Stimulated activated CD8-positive, alpha-beta memory T cell treated with anti-CD3 and anti-CD28 coated beads, Interleukin-4, amount 100 ng/mL, for 48 hours (primary cell): ENCODE measurements at places on chromosomes 7 and 10.
A peak's percentile ranks its signal among the peaks of the same experiment; 100 is the strongest.

DNA sequence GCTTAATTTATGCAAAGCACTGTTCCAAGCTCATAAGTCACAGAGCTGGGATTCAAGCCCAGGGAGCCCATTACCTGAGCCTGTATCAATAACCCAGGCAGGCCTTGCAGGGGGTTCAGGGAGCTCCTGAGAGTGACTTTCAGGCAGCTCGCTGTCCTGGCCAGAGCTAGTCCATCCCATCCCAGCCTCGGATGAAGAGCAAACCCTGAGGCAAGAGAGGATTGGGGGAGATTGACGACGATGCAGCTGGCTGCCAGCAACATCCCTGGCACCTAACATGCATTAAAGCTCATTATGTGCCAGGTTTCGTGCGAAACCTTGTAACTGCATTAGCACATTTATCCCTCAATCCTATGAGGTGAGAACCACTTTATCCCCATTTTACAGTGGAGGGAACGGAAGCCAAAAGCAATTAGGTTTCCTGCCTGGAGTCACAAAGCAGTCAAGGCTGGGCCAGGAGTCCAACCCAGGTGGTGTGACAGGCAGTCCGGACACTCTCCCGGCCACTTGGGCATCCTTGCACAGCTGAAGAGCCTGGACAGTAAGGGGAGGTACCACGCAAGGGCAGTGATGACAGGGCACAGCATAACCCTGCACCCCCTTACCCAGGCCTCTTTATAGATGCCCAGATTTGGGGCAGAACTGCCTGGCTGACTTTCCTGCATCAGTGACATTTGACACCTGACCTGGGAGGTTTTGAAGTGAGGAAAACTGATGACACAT lies 129.8 kb upstream of the CHST15 start:
- no peak for DNase-seq

DNA sequence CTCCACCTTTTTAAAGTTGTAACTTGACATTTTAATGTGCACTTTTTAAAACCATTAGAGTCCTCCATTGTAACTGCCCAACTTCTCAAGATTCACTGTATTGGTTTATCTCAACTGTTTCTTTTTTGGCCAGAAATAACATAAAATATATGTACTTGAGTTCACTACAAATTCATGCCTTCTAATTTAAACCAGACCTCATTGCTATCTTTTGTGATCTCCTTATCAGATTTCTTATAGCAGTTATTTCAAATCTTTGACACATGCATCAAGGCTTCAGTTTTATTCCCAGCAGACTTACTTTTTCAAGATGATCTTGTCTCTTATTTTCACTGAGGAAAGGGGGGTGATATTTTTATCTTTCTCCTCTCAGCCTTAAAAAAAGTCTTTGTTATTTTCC lies 154.3 kb downstream of the PHF14 start:
- no peak for DNase-seq

DNA sequence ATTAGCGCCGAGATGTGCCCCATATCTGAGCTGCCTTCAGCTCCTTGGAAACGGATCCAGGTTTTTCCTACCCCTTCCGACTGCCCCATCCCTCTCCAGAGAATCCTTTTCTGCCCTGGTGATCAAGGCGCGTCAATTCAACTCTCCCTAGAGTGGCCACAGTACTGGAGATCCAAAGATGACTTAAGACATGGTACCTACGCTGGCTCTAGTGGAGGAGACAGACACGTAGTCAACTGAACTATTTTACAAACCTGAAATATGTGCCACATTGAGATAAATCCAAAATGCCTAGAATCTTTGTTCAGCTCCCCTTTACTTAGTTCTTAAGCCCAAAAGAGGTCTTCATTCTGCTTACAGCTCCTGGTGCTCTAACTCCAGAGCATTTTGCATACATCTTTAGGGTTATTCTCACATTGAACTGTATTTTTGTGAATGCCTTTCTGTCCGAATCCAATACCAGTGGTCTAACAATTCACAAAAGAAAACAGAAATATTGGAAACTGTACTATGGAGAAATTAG lies 444 bp upstream of the TNPO3 start:
- DNase-seq: no peak

GRCh38 chr10:94076325-94076841 lies 82.7 kb downstream of the PLCE1 start:
- no peak for DNase-seq

DNA sequence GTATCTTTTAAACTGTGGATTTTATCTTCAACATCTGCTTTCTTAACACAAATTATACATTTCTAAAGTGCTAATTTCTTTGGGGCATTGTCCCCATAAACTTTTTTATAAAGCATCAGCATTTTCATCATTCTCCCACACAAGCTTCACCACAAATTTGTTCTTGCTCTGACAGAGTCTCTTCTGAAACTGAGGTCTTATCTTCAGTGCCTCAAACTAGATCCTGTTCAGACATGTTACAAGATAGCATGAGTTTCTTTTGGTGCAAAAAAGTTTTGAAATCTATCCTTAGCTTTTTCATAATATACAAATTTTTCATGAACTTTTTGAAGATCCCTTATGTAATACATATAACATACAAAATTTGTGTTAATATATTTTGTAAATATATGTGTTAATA lies 346.6 kb downstream of the IPMK start:
- DNase-seq: no peak

GRCh38 chr10:18456984-18457383 lies 194.4 kb downstream of the NSUN6 start:
- no peak for DNase-seq

DNA sequence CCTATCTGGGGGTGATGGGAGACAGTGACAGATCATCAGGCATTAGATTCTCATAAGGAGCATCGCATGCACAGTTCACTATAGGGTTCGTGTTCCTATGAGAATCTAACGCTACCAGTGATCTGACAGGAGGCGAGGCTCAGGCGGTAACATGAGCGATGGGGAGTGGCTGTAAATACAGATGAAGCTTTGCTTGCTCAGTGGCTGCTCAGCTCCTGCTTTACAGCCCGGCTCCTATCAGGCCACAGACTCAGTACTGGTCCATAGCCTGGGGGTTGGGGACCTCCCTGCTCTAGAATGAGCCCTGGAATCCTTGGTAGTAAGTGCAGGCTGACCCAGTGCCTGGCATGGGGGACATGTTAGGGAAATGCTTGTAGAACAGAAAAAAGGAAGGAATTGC lies 426.0 kb downstream of the TYW1 start:
- no peak for DNase-seq

DNA sequence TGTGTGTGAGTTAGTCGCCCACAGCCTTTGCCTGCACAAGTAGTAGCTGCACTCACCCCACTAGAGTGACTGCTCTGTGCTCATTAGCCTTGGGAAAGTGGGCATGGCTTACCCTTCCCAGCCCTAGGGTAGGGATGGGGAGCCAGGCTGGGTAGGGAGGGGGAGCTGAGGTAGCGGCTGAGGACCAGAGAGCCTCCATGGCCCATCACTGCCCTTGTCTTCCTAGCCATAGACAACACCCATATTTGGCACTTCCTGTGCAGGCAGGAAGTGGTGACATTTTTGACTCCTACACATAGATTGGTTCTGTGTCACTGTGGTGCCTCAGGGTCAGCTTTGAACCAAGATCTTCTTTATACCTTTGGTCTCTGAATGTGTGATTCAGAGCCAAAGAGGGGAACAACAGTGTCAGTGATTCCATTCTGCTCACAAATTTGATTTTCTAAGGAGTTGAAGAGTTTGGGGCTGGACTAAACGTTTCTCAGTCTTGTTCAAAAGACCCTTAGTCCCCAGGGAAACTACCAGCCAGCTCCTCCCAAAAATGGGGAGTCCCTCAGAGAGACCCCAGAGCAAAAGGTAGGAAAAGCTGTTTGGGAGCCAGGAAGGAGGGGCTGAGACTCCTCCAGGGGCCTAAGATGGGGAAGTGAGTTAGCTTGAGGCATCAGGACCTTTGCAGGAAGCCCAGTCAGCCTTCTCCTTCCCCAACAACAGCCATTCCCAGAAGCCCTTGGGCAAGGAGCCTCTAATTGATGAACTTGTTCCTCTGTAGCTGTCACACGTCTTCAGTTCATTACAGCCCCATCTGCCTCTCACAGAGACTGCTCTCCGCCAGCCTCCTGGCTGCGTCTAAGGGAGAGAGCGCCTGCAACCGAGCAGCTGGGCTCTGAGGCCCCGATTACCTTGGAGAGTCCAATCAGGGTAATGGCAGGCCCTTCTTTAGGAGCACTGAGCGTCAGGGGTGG lies 135.0 kb downstream of the CDH23 start:
- DNase-seq: peak; percentile 45

GRCh38 chr7:110557136-110557535 lies 533.8 kb upstream of the LRRN3 start:
- no peak for DNase-seq

DNA sequence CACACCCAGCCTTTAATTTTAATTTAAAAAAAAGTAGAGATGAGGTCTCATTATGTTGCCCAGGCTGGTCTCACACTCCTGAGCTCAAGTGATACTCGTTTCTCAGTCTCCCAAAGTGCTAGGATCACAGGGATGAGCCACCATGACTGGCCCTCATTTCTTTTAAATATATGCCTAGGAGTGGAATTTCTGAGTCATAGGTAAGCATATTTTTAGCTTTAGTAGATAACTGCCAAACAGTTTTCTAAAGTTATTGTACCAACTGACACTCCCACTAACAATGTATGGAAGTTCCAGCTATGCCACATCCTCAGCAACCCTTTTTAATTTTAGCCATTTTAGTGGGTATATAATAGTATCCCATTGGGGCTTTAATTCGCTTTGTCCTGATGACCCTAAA lies 13.8 kb upstream of the PPIF start:
- DNase-seq: no peak

DNA sequence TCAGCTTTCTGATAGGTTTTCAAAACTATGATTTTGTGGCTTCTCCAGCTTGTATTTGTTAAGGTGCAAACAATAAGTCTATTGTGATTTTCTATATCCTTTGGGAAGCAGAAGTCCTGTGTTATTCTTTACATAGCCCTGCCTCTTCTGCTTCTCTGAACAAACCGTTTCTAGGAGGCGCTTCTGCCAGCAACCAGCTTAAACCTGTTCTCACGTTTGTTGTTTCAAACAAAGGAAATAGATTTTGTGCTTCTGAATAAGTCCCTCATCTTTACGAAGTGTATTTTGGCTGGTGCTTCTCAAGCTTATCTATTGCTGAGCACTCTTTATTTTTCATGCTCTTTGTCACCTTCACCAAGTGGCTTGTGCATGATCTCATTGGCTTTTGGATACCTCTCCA lies 61.0 kb downstream of the VTI1A start:
- no peak for DNase-seq

DNA sequence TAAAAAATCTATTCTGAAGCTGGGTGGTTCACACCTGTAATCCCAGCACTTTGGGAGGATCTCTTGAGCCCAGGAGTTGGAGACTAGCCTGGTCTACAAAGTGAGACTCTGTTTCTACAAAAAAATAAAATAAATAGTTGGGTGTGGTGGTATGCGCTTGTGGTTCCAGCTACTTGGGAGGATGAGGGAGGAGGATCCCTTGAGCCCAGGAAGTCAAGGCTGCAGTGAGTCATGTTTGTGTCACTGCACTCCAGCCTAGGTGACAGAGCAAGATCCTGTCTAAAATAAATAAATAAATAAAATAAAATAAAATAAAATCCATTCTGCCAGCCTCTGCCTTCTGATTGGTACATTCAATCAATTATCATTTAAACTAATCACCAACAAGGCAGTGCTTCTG lies 17.5 kb downstream of the ZNF33A start:
- no peak for DNase-seq

GRCh38 chr7:64951250-64951848 lies 39.5 kb downstream of the ZNF117 start:
- no peak for DNase-seq

DNA sequence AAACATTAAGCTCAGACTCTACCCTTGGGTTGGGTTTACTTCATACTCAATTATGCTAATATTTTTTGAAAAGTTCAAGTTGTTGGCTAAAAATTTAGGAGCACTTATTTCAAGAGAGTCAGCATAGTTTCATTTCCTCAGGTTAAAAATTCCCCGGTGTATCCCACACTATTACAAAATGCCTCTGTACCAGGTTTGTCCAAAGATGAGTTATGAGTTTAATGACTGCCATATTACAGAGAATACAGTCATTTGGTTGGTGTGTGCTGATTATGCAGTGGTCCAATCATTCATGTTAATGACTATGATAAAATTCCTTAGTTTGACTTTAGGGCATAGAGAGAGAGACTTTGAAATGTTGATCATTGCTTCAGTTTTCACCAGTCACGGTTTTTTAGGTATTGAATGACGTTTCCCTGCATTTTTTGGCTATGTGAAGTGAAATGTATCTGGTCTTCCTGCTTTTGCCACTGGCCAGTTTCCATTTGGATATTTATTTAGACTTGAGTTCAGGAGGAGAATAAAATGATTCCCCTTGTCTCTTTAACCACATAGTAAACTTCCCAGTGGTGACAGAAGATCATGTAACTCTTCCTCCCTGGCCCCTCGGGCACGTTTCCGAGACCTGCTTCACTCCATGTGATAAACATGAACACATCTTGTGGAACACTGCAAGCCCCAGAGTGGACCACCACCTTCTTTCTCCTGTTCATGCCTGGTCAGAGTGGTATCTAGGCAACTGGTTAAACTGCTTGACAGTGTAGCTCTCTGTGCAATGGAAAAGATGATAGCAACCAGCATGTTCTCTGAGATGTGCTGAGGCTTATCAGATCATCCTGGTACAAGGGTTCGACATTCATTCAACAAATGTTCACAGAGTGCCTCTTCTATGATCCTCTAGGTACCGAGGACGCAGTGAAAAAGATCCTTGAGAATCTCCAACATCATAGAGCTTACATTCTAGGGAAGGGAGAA lies 153.6 kb downstream of the CACNB2 start:
- no peak for DNase-seq

- no peak for DNase-seq
Measured at GRCh38 chr7:158024351-158024715, 563.3 kb downstream of the PTPRN2 start.

DNA sequence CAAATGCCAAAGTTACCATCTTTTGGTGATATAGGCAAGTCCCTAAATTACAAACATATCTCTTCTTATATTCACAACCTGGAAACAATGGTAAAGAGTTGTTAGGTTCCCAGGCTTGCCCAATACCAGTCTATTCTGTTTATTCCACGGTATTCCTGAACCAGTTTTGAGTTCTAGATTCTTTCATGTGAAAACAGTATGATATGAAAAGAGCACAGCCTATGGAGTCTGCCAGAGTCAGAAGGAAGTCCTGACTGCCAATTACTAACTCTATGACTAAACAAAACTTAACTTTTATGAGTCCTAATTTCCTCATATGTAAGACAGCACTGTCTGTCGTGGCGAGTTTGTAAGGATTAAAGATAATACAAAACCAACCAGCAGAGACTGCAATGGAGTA lies 5.6 kb downstream of the ABI1 start:
- DNase-seq: no peak
